ENCODE measurements at places on chromosomes 13 and 19.

GRCh38 chr19:46289724-46290619 lies 6.9 kb upstream of the HIF3A start:
- DNase-seq = no peak

- DNase-seq = no peak
Observed at GRCh38 chr13:19927117-19927748, 31.3 kb upstream of the ZMYM2 start.

DNA sequence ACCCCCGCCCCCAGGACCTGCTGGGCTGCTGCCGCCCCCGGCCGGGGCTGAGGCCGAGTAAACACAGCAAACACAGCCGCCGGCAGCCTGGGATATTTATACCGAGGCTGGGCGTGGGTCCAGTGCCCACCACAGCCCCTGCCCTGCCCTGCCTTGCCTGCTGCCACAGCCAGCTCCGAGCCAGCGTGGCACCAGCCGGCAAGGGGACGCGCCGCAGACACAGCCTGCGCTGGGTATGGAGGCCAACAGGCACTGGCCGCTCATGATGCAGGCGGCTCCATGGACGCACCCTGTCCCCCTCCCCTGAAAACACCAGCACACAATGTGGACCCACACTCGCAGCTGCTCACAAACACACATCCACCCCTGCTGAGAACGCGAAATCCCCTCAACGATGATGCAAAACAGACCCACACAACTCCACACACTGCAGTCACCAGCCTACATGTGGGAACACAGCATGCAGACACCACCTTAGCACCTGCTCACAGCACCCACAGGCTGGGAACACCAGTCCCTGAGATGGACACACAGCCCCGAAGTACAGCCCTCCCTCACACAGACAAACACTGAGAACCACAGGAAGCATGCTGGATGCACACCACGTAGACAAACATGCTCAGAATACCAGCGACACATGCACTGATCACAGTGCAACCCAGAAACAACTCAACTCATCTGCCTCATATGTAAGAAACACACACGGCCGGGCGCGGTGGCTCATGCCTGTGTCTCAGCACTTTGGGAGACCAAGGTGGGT lies 16.2 kb downstream of the CCDC97 start:
- no peak for DNase-seq

DNA sequence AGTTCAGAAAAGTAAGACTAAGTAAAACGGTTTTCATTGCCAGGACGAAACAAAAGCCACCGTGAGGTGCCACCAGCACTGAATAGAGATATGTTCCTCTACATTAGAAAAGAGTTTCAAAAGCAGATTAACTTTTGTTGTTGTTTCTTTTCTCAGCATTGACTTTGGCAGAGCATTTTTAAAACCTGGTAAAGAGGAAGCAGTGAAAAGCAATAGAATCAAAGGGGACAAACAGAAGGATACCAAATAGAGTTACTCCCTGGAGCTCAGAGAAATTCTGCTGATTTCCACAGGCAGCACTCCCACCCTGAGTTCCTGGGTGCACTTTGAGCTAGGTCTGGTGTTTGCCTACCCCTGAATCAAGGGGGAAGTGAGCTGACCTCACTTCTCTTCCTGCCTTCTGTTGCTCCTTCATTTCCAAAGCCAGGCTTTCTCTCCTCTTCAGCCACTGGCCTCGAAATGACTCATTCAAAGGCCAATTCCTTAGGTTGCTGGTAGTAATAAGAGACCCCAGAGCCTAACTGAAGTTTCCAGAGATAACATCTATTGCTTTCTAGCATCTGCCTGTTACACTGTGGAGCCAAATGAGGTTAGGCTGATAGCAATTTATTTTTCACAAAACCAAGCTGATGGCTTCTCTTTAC lies 11.3 kb upstream of the ERICH6B start:
- no peak for DNase-seq

- DNase-seq = no peak
Observed at GRCh38 chr13:105719859-105720258, 815.6 kb downstream of the EFNB2 start.

DNA sequence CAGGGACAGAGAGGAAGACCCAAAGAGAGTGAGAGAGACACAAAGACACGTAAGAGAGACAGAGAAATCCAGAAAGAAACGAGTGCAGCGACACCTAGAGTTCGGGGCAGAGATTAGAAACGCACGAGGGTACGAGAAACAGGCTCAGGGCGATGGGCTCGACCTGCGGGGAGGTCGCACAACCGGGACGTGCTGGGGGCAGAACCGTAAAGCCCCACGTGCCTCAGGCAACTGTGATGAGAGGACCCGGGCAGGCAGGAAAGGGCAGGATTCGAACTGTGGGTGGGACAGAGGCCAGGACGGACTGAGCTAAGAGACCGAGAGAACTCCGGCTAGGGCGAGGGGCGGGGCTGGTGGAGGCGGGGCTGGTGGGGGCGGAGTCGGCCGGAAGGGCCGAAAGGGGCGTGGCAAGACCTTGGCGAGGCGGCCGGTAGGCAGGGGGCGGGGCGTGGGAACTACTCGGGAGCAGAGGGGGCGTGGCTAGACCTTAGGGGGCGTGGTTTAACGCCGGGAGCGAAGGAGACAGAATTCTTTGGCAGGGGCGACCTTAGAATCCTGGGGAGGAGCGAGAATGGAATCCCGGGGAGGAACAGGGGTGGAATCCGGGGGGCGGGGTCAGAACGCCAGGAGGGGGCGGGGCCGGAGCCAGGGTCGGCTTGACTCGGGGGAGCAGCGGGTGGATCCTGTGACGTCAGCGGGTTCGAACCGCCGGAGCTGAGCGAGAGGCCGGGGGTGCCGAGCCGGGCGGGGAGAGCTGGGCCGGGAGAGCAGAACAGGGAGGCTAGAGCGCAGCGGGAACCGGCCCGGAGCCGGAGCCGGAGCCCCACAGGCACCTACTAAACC lies at the start of gene NECTIN2:
Gene NECTIN2 (plus strand): TSS at position 686 of the 843 bp plus-strand sequence. CDS start 229 bp downstream, outside the sequence.
- peak; percentile 73 for DNase-seq

DNA sequence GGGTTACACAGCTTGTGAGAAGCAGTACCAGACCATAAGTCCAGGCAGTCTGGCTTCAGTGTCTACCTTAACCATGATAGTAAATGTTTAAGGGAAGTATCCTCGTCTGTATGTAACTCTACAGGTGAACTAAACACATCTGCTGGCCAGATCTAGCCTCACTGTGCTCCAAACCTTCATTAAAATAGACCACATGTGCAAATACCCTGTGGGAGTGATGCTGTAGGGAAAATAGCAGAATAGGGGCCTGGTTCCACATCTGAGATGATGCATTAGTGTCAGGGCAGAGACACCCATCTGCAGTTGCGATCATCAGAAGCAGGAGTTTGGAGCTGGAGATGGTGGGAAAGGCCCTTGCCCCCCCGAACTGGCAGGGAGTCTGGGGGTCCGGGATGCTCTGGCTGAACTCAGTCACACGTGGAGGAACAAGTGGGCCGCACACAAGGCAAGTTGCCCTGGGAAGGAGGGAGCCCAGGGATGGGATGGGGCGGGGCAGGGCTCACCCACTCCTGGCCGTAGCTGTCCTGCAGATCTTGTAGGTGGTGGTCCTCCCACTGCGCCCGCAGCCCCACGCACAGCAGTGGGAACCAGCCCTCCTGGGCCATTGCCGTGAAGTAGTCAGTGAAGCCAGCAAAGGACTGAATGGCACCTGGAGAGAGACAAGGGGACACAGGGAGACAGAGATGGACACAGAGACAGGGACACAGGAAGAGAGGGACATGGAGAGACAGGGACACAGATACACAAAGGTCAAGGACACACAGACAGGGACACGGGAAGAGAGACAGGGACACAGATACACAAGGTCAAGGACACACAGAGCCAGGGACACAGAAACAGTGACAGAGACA lies 7.3 kb downstream of the TMEM147 start:
- no peak for DNase-seq

GRCh38 chr13:24183741-24184182 lies 23.2 kb downstream of the SPATA13 start:
- DNase-seq = no peak

- no peak for DNase-seq
Observed at GRCh38 chr13:77000475-77000874, 8.6 kb downstream of the CLN5 start.

- DNase-seq = no peak
Observed at GRCh38 chr19:16016226-16017137, 59.8 kb upstream of the TPM4 start.

DNA sequence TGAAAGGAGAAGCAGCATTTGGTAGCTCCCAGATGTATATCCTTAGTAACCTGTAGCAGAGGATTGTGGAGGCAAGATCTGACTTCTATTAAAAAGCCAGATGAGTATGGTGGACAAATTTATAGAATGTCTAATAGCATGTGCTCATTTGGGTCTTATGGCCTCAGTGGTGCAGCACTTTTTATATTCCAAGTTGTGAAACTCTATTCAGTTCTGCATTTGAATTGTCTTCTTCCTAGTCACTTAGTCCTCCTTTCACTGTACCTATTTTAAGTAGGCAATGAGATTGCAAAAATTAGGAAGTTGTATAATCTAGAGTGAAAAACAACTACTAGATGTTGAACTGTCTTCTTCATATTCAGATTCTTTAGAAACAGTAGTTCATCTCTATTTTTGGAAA lies 412.5 kb upstream of the PCDH9 start:
- DNase-seq = no peak

DNA sequence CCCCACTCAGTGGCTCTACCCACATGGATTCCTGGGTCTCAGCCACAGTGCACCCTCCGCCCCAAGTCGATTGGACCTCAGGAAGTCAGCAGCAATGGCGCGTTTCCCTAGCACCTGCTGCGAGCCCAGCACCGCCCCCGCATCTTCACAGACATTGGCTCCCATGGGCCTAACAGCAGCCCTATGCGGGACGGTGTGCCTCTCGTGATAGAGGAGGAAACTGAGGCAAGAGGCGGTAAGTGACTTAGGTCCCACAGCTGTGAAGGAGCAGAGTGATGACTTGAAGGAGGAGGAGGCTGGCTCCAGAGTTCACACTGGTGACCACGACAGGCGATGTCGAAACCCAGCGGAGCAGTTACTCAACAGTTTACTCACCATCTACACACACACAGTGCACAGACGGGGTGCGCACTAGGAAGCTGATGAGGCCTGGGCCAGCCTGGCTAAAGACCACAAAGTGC lies 104.5 kb upstream of the SOX1 start:
- DNase-seq = no peak

GRCh38 chr13:81017513-81018152 lies 676.7 kb upstream of the SPRY2 start:
- DNase-seq = no peak

Measured in activated CD8-positive, alpha-beta memory T cell treated with anti-CD3 and anti-CD28 coated beads, Interleukin-2, amount 50 U/mL, for 4 hours (primary cell).